ENCODE measurements at places on chromosomes 7 and 10.

DNA sequence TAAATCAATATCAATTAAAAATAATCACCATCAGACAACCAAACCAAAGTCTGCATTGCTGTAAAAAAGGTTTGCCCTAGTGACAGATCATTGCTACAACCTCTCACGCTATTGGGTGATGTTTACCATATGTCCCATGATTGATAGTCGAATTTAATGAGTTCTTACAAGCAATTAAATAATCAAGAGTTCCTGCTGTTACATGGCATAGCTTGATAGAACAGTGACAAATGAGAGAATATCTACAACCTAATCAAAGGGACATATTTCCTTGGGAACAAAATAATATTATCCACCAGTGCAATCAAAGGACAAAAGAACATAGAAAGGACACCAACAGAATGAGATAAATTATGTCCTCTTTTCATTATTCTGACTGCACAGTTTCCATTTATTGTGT, 387.4 kb downstream of the ETV1 start:
- no peak for DNase-seq

- DNase-seq, result no peak
These were observed 19.5 kb downstream of the RAMP3 start for GRCh38 chr7:45176886-45177731.

DNA sequence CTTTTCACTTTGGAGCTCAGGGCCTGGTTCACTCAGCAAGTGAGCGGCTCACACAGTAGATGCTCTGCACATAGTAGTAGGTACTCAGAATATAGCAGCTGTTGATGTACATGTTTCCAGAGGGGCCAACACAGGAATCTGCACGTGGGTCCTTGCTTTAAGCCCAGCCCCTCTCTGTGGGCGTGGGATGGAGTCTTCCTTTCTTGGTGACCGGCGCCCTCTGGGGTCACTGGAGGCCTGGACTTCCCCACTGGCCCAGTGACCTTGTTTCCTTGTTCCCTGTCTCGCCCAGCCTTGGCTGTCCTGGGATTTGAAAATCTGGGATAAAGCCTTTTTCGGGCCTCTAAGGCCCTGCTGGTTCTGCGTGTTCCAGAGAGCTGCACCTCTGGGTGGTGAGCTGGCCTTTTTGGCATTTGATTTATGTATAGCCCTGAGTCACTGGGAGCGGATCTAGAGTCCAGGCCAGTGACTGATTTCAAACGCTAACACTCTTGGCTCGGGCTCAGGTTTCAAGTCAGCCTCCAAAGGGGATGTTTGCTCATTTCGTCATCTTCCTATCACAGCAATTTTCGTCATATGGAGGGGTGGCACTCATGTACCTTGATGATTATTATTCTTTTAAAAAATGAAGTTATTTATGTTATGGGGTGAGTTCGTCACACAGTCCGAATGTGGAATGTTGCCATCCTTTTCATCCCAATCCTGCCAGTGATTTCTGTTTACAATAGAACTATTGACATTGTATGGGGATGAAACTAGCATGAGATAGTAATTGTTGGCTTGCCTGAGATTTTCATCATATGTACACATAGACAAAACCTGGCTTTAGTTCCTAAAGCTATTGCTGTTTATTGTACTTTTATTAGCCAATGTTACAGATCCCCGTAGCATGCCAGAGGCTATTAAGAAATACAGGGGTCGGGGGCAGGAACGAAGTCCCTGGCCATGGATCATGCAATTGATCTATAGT, 65.5 kb downstream of the CUX1 start:
- DNase-seq, result no peak

DNA sequence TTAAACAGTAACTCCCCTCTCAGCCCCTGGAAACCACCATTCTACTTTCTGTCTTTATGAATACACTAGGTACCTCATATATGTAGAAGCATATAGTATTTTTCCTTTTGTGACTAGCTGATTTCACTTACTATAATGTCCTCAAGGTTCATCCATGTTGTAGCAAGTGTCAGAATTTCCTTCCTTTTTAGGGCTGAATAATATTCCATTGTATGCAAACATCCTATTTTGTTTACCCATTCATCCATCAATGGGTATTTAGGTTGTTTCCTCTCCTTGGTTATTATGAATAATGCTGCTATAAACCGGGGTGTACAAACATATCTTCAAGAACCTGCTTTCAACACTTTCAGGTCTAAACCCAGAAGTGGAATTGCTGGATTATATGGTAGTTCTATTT, 125.3 kb downstream of the SGMS1 start:
- DNase-seq, result no peak

GRCh38 chr7:77830649-77831355, 32.2 kb downstream of the PHTF2 start:
- DNase-seq, result peak; percentile 99

DNA sequence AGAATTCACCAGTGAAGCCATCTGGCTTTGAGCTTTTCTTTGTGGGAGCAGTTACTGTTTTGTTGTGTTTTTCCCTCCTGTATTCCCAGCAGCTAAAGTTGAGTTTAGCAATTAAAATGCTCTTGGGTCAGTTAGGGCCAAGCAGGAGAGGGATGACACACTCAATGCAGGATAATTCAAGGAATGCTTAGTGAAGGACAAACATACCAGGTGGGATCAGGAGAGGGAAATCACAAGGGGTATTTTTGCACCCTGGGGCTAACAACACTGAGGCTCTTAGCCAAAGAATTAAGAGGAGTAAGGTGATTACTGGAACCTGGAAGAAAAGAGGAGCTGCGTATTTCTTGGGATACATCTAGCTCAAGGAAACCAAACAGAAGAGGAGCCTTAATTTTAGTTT, 82.4 kb upstream of the KCND2 start:
- no peak for DNase-seq

GRCh38 chr10:60276232-60276631, 113.4 kb downstream of the ANK3 start:
- no peak for DNase-seq

- no peak for DNase-seq
These were observed 63.0 kb downstream of the ABRAXAS2 start for GRCh38 chr10:124864421-124865193.

GRCh38 chr7:45147858-45148652, 9.5 kb upstream of the RAMP3 start:
- no peak for DNase-seq

- DNase-seq, result no peak
These were observed 361 bp upstream of the PLXDC2 start for GRCh38 chr10:19815731-19816410.

- DNase-seq, result no peak
These were observed 249.1 kb upstream of the SEMA3C start for GRCh38 chr7:81167934-81168333.

- DNase-seq, result no peak
These were observed 26.8 kb upstream of the SORCS3 start for GRCh38 chr10:104614245-104614831.

GRCh38 chr7:16846601-16847165, 35.1 kb downstream of the AGR3 start:
- DNase-seq, result no peak

GRCh38 chr10:58967551-58968388, 208.7 kb upstream of the PHYHIPL start:
- no peak for DNase-seq

DNA sequence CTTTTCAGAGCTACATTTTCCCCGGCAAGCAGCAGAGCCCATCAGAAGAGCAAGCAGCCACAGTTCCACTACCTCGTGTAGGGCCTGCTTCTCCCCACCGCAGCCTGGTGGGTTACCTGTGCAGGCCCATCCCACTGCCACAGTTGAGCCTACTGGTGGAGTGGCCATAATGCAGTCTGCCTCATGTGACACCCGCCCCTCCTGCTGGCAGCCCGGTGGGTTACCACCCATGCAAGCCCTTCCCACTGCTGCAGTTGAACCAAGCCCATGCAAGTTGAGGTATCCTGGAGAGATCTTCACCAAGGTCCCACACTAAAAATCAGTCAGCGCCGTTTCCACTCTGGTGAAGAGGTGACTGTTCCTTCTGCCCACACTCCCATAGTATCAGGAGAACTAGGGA, 32.1 kb upstream of the CNNM1 start:
- no peak for DNase-seq

DNA sequence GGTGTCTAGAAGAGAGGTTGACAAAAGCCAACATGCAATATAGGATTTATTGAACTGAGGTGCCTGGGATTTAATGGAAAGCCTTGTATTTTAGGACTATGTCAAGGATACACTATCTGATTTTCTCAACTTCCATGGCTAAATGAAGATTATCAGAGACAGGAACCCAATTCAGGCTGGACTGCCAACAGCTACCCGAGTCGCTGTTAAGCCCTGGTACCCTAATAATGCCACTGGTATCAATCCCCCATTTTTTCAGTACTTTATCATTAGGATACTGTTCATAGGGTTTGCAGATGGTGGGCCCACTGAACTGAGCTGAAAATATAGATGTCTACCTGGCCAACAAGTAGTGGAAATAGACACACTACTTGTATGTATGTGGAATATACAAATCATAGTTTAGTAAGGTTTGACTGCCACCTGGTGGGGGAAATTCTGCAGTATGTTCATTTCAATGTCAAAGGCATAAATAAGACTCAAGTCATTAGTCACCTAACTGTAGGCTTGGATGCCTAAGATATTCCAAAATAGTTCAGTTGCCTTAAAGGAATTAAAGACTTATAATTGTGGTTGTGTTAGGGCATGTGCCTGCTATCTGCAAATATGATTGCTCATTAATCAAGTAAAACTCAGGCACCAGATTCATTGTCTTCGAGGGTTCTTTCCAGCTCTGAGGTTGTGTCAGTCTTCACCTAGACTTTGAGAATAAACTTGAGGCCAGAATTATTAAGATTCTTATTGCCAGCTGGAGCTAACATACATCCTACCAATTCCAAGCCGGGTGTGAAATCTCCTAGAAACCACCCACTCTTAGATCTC, 34.1 kb upstream of the NOBOX start:
- DNase-seq, result no peak

GRCh38 chr7:14839307-14839706, 63.2 kb downstream of the DGKB start:
- DNase-seq, result no peak

- DNase-seq, result no peak
These were observed 12.4 kb downstream of the GDF2 start for GRCh38 chr10:47334466-47335295.
